Neural progenitor cell (in vitro differentiated cells): ENCODE measurements at places on chromosomes 5 and 9. TPM values are rescaled to one million over a fixed set of nuclear protein-coding genes. Genes with fewer than 3 reads are reported as not detected.

The FIBCD1 gene
- total RNA-seq, result 1.8 and 7.2 TPM in 2 replicates

GRCh38 chr5:80798633-80799032 lies 143.8 kb upstream of the DHFR start:
- no peak for DNase-seq

GRCh38 chr5:7808998-7809397 lies 41.9 kb downstream of the CFAP90 start:
- no peak for DNase-seq

- no peak for DNase-seq
Observed at GRCh38 chr5:58828258-58828657, 245.4 kb downstream of the RAB3C start.

DNA sequence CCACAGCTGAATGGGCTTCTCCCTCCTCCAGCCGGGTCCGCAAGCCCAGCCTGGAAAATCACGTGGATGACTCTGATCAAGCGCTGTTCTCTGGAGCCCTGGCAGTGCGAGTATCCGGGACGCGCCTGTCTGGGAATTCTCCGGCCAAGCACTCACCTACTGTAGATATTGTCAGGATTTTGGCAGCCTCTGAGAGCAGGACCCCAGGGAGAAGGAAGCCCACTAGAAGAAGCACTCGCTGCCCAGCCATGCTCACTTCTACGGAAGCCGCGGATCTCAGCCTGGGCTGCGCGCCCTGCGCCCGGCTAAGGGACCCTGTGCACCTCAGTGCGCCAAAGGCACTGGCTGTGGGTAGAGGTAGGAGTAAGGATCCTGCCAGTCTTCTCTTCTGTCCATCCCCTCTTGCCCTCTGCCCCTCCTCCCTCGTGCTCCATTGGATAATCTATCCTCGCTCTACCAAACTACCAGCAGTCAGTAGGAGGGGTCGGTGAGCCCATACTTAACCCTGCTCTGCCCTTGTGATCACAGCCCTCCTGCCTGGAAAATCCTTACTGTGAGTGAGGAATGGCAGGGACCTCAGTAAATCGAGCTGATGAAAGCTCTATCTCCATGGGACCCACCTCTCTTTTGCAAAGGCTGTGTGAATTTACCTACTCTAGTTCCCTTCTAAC lies at the start of gene UGT3A2:
TSS of gene UGT3A2 (minus strand) at position 343 of the 671 bp plus-strand sequence. CDS start at position 250, 93 bp downstream.
- peak; percentile 84 for DNase-seq

- no peak for DNase-seq
Observed at GRCh38 chr9:114849450-114849849, 43.6 kb upstream of the TNFSF15 start.
